Epithelial cell of esophagus (primary cell): ENCODE measurements at places on chromosomes 5 and 9.

GRCh38 chr9:76180541-76180940 lies 213.7 kb downstream of the RFK start:
- DNase-seq: peak; percentile 59

DNA sequence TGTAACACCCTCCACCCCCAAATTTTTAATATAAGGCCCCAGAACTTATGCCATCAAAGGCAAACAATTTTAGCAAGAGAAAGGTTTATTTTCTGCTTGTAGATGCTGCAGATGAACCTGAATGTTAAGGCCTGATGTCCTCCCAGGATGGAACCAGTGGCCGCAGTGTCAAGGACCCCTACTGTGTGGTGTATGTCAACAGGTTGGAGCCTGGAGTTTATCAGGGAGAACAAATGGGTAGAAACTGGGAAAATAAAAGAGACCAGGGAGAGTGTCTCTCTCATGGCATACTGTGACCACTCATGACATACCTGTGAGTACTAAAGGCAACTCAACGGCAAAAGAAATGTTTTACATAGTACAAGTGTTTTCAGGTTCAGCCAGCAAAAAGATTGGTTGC lies 34.5 kb upstream of the LMNB1 start:
- no peak for DNase-seq

DNA sequence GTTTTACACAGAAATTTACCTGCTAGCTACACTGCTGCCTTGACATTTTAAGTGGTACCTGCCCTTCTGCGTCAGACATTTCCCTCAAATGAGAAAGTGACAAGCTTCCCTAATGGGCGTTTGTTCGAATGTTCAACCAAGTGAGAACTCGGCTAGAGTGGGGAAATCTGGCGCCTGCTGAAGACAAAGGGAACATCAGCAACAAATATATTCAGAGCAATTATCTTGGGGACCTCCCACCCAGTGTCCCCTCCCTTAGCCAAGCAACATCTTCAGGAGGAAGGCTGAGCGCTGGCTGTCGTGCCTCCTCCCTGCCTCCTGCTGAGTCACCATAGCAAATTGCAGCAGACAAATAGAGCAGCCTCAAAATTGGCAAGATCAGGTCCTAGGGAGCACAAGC lies 57.1 kb downstream of the MFAP3 start:
- DNase-seq: no peak

GRCh38 chr9:136847088-136847825 lies 2.0 kb upstream of the PHPT1 start:
- DNase-seq: peak; percentile 85

- no peak for DNase-seq
Observed at GRCh38 chr9:29297592-29297991, 1724.3 kb upstream of the C9orf72 start.

DNA sequence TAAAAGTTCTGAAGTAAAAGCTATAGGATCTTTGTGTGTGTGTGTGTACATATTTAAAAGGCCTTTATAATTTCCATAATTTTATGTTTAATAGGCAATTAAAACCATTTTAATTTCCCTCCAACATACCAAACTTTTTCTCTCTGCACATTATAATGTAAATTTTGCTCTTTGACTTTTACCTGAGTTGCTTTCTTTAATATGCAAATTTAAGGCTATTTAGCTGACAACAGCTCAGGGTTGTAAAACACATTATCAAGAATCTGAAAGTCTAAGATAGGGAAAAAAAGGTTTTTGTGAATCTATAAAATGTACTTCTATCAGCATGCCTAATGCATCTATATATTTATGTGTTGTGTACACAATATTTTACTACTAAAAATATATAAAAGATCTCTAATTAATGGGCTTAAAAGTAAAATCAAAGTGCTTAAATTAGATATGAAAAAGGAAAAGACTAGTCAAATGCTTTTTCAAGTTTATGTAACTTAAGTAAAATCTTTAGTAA lies 239.6 kb upstream of the RAI14 start:
- no peak for DNase-seq

GRCh38 chr9:89993678-89994630 lies 389.1 kb downstream of the GADD45G start:
- DNase-seq: no peak

DNA sequence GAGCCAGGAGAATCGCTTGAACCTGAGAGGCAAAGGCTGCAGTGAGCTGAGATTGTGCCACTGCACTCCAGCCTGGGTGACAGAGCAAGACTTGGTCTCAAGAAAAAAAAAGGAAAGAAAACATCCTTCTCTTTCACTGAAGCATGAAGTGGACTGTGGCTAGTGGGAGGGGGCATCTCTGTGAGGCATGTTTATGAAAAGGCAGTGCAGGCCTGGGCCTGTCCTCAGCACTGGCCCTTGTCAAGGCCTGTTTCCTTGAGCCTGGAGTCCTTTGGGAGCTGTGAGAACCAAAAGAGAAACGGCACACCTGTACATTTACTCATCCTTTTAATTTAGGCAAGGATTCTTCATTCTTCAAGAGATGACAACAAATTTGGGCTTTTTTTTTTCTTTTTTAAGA lies 18.3 kb upstream of the FUBP3 start:
- peak; percentile 94 for DNase-seq

DNA sequence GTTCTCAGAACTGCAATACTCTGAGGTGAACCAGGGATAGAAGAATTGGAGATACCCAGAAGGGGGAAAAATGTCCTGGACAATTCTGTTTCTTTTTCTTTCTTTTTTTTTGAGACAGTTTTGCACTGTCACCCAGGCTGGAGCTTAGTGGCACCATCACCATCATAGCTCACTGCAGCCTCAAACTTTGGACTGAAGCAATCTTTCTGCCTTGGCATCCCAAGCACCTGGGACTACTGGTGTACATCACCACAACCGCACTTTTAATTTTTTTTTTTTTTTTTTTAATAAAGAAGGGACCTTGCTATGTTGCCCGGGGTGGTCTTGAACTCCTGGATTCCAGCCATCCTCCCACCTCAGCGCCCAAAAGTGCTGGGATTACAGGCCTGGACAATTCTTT lies 1.9 kb downstream of the EMB start:
- no peak for DNase-seq

GRCh38 chr5:181217803-181218062 lies 5.3 kb upstream of the TRIM41 start:
- no peak for DNase-seq

DNA sequence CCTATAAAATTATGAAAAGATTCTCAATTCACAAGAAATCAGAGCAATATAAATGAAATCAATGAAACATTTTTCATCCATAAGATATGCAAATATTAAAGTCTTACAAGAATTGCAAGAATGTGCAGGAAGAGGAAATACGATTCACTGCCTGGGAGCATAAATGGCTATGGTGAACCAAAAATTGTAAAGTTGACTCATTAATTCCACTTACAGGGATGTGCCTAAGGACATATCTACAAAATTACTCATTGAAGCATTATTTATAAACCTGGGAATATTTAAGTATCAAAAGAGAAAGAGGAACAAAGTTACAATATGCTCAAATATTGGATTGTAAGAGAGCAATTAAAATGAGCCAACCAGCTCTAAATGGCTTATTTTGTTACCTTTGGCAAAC lies 6.9 kb upstream of the NIPSNAP3A start:
- DNase-seq: peak; percentile 65

DNA sequence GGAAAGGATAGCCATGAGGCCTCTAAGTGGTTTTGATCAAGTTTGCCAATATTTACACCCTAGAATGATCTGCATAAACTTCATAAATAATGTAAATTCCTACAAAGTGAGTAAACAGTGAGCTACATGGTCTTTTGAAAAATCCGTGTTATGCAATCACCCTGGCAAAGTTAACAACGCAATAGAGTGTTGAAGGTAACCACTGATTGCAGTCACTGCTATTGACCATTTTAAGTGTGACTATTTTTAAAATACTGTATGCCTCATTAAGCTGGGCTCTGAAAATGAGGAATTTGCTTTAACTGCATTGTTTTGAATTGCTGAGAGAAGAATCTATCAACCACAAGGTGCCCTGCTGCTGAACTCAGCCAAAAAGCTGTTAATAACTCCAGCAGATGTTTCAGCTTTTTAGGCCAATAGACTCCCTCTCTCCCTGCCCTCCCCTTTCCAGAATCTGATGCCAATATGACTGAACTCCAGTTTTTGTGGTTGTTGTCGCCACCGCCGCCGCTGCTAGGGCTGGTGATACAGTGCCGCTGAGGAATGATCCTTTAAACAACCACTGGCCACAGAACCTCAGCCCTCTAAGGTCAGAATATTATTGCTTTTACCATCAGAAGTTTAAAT lies 35.3 kb upstream of the SMARCA2 start:
- DNase-seq: peak; percentile 85

DNA sequence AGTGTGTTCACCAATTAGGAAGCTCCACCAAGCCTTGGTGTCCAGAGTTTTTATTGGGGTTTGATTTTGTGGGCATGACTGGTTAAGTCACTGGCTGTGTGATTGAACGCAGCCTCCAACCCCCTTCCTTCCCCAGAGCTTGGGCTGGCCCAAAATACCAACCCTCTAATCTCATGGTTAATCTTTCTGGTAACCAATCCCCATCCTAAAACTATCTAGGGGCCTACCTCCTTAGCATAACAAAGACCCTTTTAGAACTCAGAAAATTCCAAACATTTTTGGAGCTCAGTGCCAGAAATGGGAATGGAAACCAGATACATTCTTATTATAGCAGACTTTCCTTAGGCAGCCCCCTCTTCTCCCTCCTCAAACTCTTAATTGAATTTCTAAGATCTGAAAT lies 35.9 kb upstream of the HRH2 start:
- DNase-seq: no peak

DNA sequence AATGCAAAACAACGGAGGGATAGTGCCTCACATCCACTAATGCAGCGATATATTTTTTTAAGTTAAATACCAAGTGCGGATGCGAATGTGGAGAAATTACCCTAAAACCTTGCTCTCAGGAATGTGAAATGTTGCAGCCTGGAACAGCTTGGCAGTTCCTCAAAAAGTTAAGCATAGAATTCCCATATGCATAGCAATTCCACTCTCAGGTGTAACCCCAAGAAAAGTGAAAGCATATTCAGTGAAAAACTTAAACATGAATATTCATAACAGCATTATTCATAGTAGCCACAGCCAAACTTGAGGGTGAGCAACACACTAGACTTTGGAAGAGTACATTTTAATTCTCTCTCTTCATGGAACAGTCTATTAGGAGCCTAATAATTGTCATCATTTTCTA lies 83.2 kb upstream of the ICE1 start:
- no peak for DNase-seq

- peak; percentile 81 for DNase-seq
Observed at GRCh38 chr5:151492729-151493128, 45.3 kb downstream of the SLC36A1 start.

DNA sequence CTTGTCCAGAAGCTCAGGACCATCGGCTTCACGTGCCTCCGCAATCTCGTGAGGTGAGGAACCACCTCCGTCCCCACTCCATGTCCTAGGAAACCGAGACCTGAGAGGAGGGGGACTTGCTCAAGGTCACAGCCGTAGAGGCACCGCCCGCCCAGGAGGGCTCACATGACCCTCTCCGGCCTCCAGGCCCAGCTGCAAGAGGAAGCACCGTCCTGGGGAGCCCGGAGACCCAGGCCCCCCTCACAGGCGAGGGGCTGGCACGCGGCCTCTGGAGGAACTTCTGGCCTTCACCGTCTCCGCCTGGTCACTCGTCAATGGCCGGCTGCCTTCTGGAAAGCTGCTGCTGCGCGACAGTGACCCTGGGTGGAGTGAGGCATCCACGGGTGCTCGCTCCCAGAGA lies 24.2 kb downstream of the FAM78A start:
- DNase-seq: no peak

DNA sequence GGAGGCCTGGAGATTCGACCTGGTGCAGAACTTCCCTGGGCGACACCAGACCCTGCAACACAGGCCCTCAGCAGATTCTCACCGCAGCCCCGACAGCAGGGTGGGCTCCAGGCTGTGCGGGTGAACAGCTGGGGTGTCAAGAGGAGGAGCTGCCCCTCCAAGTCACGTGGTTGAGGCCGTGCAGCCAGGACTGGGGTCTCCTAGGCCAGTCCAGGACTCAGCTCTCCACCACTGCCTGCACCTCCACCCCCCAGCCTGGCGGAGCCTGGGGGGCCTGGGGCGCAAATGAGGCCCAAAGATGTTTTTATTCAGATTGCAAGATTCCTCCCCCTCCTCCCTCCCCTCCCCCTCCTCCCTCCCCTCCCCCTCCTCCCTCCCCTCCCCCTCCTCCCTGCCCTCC lies 9.2 kb upstream of the AGPAT2 start:
- DNase-seq: no peak

GRCh38 chr5:91140657-91141056 lies 242.5 kb downstream of the ARRDC3 start:
- no peak for DNase-seq

- DNase-seq: peak; percentile 86
Observed at GRCh38 chr5:148998174-148998797, 64.6 kb downstream of the SH3TC2 start.

DNA sequence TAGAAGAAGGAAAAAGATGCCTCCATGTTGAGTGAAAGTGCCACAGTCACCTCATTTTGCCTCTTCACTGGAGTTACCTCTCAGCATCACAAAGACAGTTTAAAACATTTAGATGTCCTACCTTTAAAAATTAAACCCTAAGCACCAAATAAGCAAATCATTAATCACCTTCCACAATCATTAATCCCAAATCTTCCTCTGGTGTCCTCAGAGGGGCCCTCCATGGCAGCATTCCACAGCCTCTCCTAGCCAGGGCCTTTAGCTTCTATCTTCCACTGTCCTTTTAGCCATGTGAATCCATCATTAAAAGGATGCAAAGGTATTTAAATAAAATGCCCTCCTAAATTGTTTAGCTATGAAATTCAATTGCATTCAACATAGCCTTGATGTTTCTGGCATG lies 310.8 kb downstream of the PDE4D start:
- no peak for DNase-seq

- peak; percentile 73 for DNase-seq
Observed at GRCh38 chr5:59845730-59846129, 47.8 kb downstream of the PDE4D start.

DNA sequence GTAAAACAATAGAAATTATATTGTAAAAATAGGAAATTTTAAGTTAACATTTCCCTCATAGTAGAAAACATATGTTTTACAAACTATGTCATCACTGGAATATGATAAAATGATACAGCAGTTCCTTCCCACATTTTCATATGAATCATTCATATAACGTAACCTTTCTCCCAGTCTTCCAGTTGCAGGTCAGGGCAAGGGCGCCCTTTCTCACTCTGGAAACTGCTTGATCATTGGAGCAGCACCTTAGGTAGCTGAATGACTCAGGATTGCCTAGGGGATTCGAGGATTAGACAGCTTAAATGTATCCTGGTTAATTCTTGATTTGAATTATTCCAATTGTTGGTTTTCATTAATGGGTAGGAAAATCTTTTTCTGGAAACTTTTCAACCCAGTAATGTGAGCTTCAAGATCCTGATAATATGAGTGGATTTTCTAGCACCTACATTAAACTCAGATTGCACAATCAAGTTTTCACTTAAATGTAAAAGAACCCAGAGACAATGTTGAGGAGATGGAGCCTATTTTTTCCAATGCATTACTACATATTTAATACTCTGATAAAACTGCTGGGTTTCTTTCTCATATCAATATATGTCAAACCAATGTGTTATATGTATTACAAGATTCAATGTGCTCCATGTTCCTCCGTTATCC lies 32.6 kb upstream of the ANXA1 start:
- peak; percentile 99 for DNase-seq
